Activated naive CD8-positive, alpha-beta T cell treated with anti-CD3 and anti-CD28 coated beads, Interleukin-2, amount 10 ng/mL, durations not matched to agents 7 days and 5 days (primary cell): ENCODE measurements at places on chromosomes 3 and 15. TPM values are rescaled to one million over a fixed set of nuclear protein-coding genes. Genes with fewer than 3 reads are reported as not detected.

Gene CFAP91
- total RNA-seq, result 0.94 TPM

Gene IL20RB
- 1.9 TPM for total RNA-seq

- H3K36me3 ChIP-seq, result no peaks in the 10 kb centered on the region
- no peak overlapping the region for H3K27ac ChIP-seq
- no peak overlapping the region for H3K4me3 ChIP-seq
- no peak for DNase-seq
These were observed 86.1 kb downstream of the UNC13C start for GRCh38 chr15:54064365-54064764.

DNA sequence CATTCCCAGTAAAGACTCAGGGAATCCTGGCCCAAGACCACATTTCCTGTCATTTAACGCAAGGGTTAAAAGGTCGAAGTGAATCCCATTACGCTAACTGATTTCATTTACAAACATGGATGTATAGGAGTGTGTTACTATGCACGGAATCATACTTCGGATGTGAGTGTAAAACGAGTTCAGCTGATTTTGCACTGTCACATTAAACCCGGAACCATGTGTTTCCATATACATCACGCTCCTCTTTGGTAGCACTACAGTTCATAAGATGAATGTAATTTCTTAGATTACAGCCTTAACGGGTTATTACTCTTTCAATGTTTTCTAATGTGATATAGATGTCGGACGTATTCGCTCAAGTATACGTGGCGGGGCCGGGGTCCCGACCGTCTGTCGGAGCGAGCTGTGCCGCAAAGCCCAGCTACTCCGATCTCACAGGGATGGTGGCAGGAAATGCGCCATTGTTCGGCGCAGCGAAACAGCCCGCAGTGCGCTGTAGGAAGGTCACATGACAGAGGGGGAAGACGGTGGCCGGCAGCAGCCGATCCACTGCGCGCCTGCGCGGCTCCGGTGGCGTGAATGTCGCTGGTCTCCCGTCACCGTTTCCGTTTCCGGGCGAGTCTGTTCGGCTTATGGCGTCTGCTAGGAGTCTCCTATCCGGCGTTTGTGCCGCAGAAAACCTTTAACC is 97.3 kb downstream of the NPAP1 start:
- H3K36me3 ChIP-seq, result no peaks in the 10 kb centered on the region
- DNase-seq, result peak; percentile 79
- H3K27ac ChIP-seq, result peak overlapping the region; percentile 99
- H3K4me1 ChIP-seq, result peaks cover 3% of the 10 kb centered on the region
- peak overlapping the region; percentile 93 for H3K4me3 ChIP-seq

DNA sequence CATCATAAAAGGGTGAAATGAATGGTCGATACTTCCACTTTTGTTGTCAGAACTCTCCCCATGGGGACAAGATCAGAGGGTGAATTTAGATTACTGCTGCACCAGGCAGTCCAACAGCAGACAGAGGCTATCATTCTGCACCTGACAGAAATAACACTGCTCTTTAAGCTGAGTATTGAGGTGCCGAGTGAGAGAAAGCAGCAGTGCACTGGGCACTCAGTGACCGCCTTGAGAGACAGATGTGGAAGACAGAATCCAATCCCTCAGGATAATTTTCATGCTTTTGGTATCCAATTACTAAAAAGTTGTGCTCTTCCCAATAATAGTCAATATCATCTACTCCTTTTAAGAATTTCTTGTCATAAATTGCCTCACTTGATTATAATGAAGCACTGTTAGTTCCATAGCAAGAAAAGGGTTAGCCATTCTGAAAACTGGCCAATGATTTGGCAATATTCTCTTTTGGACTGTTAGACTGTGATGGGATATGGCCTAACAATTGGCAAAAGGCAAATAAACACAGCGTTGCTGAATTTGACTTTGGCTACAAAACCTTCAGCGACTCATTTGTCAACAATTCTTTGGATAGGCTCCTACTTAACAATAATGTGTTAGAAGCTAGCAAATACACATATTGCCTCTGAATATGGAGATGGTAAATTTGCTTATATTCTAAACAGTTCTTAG is 5.5 kb downstream of the FGF7 start:
- no peak for DNase-seq
- H3K27me3 ChIP-seq, result peaks cover 20% of the 10 kb centered on the region
- no peak overlapping the region for H3K4me3 ChIP-seq
- no peak overlapping the region for H3K27ac ChIP-seq
- H3K4me1 ChIP-seq, result no peaks in the 10 kb centered on the region
